ENCODE measurements at places on chromosomes 5 and 9.

- DNase-seq, result peak; percentile 33
Measured at GRCh38 chr5:83608122-83608521, 112.5 kb downstream of the HAPLN1 start.

GRCh38 chr5:21831145-21831787 lies 1021.9 kb downstream of the CDH12 start:
- no peak for DNase-seq

DNA sequence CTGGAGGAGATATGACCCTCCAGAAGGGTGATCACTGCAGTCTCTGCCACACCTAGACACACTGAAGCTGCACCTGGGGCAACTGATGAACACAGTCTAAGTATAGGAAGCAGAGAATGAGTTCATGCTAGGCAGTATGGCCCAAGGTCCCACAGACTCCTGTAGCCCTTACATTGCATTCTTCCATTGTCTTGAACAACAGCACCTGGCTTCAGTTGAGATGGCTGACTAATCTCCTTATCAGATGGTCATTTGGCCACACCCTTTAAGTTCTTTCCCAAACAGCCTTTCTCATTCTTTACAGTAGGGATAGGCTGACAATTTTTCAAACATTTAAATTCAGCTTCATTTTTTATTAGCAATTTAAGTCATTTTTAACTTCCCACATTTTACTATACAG lies 23.1 kb downstream of the CENPK start:
- DNase-seq, result no peak

GRCh38 chr5:7745882-7746610 lies 104.9 kb downstream of the CFAP90 start:
- peak; percentile 84 for DNase-seq

GRCh38 chr5:77719666-77720363 lies 56.3 kb downstream of the TBCA start:
- no peak for DNase-seq

DNA sequence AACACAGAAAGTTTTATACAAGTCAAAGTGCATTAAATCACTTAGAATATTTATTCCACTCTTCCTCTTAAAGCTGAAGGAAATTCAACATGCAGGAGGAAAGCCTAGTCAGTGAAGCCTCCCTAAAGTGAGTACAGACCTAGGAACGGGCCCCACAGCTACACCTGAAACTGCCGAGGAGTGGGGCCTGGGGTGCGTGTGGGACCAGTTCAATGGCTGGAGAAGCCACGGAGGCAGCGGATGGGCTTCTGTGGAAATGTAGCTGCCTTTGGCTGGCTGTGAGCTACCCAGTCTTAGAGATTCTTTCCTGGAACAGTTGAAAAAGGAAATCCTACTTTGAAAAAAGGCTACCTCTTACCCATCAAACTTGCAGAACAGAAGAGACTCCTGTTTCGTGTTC lies 16.6 kb downstream of the ARPC5L start:
- DNase-seq, result no peak

- DNase-seq, result no peak
Measured at GRCh38 chr5:174493530-174493929, 230.9 kb upstream of the MSX2 start.

GRCh38 chr9:77944556-77945243 lies 86.9 kb downstream of the GNAQ start:
- peak; percentile 19 for DNase-seq

GRCh38 chr5:73515232-73515631 lies 17.0 kb downstream of the BTF3 start:
- DNase-seq, result no peak

DNA sequence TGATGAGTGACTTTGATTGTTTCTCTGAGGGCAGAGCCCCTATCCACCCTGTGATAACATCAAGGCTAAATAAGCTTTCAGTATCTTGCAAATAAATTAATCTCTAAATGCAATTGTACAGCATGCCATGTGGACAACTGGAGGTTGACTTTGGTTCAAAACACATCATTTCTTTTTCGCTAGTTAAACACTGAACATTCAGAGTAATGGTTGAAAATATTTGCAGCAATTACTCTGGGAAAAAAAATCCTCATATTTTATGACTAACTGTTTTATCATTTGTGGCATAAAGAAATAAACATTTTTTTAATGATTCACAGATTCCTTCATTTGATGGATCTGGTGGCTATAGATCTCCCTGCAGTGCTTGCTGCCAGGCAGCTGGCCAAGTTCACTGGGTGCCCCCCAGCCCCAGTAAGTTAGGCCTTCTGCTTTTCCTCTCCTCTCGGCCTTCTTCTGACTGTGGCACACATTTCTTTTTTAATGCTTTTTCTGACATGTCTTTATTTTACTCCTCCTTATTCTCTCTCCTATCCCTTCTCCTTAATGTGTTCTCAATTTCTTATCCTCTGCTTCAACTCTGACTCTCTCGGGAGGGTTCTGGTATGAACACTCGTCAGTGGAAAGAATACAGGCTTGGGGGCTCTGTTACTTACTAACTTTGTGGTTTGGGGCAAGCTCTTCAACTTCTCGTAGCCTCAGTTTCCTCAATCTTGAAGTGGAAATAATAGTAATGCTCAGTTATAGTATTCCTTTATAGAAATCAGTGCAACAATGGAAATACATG lies 69.6 kb downstream of the ADAMTSL1 start:
- DNase-seq, result no peak

Measured in HAP-1 (cell line).